Regular cardiac myocyte (primary cell): ENCODE measurements at places on chromosomes 5 and 9. TPM values are rescaled to one million over a fixed set of nuclear protein-coding genes. Genes with fewer than 3 reads are reported as not detected.

C9 gene
- total RNA-seq: 0.28 and 0.38 TPM in 2 replicates

TAL2 gene
- total RNA-seq: not detected in 2 replicates

PKD2L2 gene
- 0.38 TPM in 1 of 2 replicates, not detected in the other for total RNA-seq

PFN3 gene
- total RNA-seq: not detected in 2 replicates

DMRT3 gene
- not detected in 2 replicates for total RNA-seq

MCC gene
- 63.3 and 68.5 TPM in 2 replicates for total RNA-seq

HTR1A gene
- total RNA-seq: not detected in 2 replicates

AGXT2 gene
- total RNA-seq: not detected in 2 replicates

CD180 gene
- total RNA-seq: not detected in 2 replicates

GCNT1 gene
- total RNA-seq: 17.8 and 26.8 TPM in 2 replicates

SNCAIP gene
- 0.19 and 0.85 TPM in 2 replicates for total RNA-seq

ASTN2 gene
- 8.2 and 10.4 TPM in 2 replicates for total RNA-seq

CDO1 gene
- 1.5 and 3.4 TPM in 2 replicates for total RNA-seq

MOB3B gene
- under 0.01 TPM in 2 replicates for total RNA-seq

ELL2 gene
- total RNA-seq: 54.3 and 61.7 TPM in 2 replicates

PLPPR1 gene
- total RNA-seq: not detected in 2 replicates

FAM153A gene
- 0.56 TPM in 1 of 2 replicates, not detected in the other for total RNA-seq

TMOD1 gene
- under 0.01 and 0.28 TPM in 2 replicates for total RNA-seq

TTC16 gene
- under 0.01 TPM in 1 of 2 replicates, not detected in the other for total RNA-seq

SVEP1 gene
- total RNA-seq: 14.4 and 90.8 TPM in 2 replicates

TAF11L5 gene
- total RNA-seq: not detected in 2 replicates

ADAMTS6 gene
- 205 and 208 TPM in 2 replicates for total RNA-seq

BARX1 gene
- under 0.01 TPM in 1 of 2 replicates, not detected in the other for total RNA-seq

GRM6 gene
- not detected in 2 replicates for total RNA-seq

PCDHB5 gene
- 0.58 and 3.1 TPM in 2 replicates for total RNA-seq

PRSS3 gene
- 6.5 and 27.8 TPM in 2 replicates for total RNA-seq

SPATA31C1 gene
- total RNA-seq: not detected in 2 replicates

PNPLA7 gene
- 0.19 and 1.4 TPM in 2 replicates for total RNA-seq

MAPK9 gene
- total RNA-seq: 22.0 and 40.1 TPM in 2 replicates

CNTNAP3B gene
- 18.9 and 49.7 TPM in 2 replicates for total RNA-seq

ZFP2 gene
- under 0.01 and 0.28 TPM in 2 replicates for total RNA-seq

PCDHB8 gene
- under 0.01 and 1.4 TPM in 2 replicates for total RNA-seq

BAAT gene
- under 0.01 and 0.19 TPM in 2 replicates for total RNA-seq

SPINK13 gene
- not detected in 2 replicates for total RNA-seq

MXD3 gene
- 3.7 and 15.7 TPM in 2 replicates for total RNA-seq

BTNL9 gene
- total RNA-seq: not detected in 2 replicates

CDKN2B-AS1 gene
- total RNA-seq: 1.5 and 3.7 TPM in 2 replicates

ACOT12 gene
- total RNA-seq: under 0.01 TPM in 2 replicates

MEGF10 gene
- under 0.01 and 0.56 TPM in 2 replicates for total RNA-seq
